ENCODE measurements at places on chromosomes 3 and 15. TPM values are rescaled to one million over a fixed set of nuclear protein-coding genes. Genes with fewer than 3 reads are reported as not detected.

The PIK3CA gene
- total RNA-seq: 37.6 TPM

DNA sequence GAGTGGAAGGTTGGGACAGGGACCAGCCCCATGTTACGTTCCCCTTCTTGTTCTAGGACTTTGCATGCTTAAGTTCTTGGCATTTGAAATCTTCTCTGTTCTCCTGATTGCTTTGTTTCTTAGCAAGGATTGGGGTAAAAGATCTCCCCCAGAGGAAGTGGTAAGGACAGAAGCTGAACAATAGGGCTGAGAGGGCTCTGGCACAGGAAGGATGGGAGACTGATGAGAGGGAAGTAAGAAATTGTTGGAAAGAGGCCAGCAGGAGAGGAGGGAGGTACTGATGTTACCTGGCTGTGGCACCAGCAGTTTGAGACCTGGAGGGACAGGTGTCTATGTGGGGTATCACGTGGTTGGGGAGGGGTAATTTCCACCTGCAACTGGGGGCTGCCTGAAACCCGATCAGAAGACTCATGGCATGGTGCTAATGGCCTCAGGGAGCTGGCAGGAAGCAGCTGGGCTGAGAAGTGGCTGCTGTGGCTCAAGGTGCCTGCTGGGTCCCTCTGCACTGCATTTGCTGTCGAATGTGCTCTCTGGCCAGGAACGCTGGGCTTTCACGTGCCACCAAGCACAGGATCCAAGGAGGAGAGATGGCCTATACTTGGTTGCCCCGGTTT lies 108.4 kb downstream of the LSM3 start:
- no peaks in the 10 kb centered on the region for H3K27me3 ChIP-seq
- no peak overlapping the region for H3K27ac ChIP-seq
- no peaks in the 10 kb centered on the region for H3K36me3 ChIP-seq
- H3K4me3 ChIP-seq: no peak overlapping the region

DNA sequence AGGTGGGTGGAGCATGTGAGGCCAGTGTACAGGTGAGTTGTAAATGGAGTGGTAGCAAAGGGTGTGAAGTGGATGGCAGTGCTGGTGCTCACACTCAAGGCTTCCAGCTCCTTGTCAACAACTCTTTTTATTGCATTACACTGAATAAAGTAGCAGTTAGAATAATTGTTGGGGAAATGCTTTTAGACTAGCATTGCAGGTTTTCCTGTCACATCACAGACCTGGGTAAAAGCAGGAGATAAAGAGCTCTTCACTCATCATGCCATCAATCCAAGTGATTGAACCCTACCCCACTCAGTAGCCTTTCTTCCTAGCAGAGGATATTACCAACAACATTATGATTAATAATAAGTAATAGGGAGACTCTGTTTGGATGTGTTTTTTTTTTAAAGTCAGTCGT lies 81.6 kb downstream of the CDIN1 start:
- H3K36me3 ChIP-seq: no peaks in the 10 kb centered on the region
- no peak for DNase-seq
- no peaks in the 10 kb centered on the region for H3K4me1 ChIP-seq
- H3K27me3 ChIP-seq: no peaks in the 10 kb centered on the region

The SLC12A8 gene
- total RNA-seq: 2.6 TPM

GRCh38 chr15:95853350-95853749 lies 477.1 kb upstream of the NR2F2 start:
- no peaks in the 10 kb centered on the region for H3K36me3 ChIP-seq
- no peak for DNase-seq
- H3K4me3 ChIP-seq: no peak overlapping the region

All from aorta (tissue), 5 donors.